ENCODE measurements at places on chromosomes 4 and X.

DNA sequence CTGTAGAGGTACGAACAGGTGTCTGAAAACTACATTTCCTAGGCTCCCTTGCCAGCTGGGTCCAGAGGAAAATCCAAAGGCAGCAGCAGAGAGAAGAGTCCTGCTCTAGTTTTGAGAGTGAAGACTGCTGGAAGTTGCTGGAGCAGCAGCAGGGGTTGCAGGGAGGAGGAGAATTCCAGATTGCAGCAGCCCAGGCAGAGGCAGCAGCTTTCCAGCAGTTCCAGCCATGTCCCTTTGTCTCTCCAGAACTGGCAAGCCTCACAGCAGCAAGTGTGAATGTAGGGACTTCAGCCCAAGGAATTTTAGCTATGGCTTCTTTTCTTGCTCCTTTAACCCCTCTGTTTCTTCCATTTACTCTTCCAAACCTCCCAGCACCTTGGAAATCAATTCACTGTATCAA is 24.1 kb upstream of the STIM2 start:
- no peak for DNase-seq

GRCh38 chr4:102007959-102008425 is 217.5 kb downstream of the BANK1 start:
- DNase-seq: no peak

DNA sequence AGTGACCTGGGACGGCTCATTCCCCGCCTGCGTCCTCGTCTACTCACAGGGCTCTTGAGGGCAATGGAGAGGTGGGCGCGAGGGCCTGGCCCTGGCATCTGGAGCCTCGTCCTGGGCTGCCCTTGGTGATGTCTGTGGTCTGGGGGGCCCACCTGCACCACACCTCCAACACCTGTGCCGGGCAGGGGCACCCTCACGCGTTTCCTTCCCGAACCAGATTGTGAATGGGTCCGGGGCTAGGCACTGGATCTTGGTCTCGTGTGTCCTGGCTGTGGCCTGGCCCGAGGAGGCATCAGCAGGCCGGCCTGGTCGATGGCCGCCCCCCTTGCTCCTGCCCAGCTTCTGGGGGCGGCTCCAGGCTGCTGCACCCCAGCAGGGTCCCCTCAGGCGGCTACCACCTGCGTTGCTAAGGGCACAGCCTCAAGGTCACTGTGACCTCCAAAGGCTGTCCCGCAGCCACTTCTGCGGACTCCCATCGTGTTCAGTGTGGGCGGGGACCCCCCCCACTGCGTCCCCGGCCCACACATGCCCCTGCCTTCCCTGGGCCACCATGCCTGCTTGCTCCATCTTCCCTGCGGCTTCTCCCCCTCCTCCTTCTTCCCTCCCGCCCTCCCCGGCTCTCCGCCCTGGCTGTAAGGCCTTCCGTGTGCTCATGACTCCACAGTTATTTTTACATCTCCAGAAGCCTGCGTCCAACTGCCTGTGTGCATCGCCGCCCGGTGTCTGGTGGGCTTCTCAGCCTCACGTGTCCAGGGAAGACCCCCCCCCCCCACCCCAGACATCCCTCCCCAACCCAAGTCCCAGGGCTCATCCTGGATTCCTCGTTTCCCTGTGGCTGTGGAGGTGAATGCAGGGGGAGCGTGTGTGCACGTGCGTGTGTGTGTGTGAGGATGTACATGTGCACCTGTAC is 3.8 kb downstream of the DOK7 start:
- no peak for DNase-seq

DNA sequence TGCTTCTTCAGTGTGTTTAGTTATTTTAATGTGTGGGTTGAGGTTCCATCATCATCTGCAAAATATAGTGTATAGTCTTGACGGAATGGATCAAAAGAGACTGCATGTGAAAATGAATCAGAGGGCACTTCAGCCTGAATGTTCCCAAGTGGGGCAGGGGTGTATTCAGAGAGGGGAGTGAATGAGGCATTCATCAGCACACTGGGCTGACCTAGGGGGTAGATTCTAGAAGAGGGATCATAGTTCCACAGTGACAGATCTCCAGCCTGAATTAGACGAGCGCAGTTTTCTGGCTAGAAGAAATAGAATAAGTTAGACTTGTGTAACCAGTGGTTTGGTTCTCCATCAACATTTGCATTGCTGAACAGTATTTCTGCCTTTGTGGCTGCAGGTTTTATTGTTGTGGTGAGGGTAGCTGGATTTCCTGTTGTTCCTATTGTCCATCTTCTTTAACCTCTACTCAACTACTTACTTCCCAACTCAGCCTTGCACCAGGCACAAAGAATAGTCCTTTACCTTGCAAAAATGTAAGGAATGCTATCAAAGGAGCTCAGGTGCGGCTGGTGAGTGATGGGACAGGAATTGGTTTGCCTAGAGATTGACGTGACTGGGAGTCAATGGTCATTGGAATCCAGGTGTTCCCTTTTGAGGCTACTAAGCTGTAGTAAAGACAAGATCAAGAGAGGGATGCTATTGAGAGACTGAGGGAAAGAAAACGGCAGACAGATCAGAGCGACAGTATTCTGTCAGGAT is 50.9 kb downstream of the NAP1L5 start:
- no peak for DNase-seq

DNA sequence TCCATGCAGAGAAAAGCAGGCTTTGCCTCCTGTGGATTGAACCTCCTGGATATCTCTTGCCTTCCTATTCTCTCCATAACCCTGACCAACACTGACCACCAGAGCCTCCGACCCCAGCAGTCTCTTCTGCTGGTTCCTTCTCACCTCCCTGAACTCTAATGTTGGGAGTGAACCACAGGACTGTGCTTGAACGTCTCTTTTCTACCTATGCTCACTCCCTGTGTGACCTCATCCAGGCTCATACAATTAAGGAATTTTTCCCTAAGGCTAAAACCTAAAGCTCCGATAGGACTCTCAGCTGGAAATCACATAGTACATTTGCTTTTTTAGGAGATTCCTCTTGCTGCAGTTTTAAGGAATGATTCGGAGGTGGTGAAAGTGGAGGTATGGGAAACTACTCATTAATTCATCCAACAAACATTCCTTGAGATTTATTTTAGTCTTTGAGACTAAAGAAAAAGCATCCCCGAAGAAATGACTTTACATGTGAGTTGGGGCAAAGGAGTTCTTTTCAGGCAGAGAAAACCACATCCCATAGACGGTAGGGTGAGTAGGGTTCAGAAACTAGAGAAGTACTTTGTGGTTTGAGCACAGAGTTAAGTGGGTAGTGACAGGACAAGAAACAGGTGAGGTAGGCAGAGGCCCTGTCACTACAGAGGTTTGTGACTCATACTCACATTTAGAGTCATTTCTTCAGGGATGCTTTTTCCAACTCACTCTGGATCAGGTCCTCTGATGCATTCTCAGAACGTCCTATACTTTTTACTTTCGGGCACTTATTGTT is 30.8 kb downstream of the NDNF start:
- no peak for DNase-seq

- DNase-seq: no peak
Observed at GRCh38 chr4:29372971-29373370, 1347.2 kb upstream of the PCDH7 start.

DNA sequence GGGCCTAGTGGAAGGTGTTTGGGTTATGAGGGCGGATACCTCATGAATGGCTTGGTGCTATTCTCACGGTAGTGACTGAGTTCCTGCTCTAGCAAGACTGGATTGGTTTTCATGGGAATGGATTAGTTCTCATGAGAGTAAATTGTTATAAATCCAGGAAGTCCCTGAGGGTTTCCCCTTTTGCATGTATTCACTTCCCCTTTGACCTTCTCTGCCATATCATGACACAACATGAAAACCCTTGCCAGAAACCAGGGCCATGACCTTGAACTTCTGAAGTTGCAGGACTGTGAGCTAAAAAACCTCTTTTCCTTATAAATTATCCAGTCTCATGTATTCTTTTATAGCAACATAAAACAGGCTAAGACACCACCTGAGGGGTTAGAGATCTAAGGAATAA is 529.7 kb upstream of the RPS6KA3 start:
- no peak for DNase-seq

DNA sequence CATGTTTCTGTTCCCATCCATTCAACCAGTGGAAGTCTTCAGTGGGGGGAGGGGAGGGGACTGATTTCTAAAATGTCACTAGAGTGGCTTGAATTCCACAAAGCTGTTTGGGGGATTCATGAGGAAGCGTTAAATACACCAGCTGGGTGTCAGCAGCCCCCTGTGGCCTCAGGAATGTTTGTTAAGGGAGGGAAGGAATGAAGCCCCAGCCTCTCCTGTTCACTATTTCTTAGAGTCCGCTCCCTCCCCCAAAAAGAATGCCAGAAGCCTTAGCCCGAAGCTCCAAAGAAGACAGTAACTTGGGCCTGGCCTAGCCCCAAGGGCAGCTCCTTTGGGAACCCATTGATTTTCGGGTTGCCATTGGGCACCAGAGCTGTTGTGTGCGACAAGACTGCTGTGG is 3.3 kb downstream of the SHROOM2 start:
- no peak for DNase-seq

- no peak for DNase-seq
Observed at GRCh38 chr4:40292313-40292759, 42.8 kb upstream of the CHRNA9 start.

GRCh38 chrX:20218836-20219505 is 47.7 kb downstream of the RPS6KA3 start:
- no peak for DNase-seq

GRCh38 chr4:137946453-137947174 is 295.5 kb downstream of the SLC7A11 start:
- no peak for DNase-seq

DNA sequence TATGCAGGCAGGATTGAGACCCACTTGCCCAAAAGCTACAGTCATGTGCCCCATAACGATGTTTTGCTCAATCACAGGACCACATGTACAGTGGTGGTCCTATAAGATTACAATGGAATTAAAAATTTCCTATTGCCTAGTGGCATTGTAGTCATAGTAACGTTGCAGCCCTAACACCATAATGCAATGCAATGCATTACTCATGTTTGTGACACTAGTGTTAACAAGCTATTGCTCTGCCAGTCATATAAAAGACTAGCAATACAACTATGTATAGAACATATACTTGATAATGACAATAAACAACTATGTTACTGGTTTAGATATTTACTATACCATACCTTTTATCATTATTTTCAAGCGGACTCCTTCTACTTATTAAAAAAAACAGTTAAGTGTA is 50.6 kb downstream of the VGLL1 start:
- no peak for DNase-seq

DNA sequence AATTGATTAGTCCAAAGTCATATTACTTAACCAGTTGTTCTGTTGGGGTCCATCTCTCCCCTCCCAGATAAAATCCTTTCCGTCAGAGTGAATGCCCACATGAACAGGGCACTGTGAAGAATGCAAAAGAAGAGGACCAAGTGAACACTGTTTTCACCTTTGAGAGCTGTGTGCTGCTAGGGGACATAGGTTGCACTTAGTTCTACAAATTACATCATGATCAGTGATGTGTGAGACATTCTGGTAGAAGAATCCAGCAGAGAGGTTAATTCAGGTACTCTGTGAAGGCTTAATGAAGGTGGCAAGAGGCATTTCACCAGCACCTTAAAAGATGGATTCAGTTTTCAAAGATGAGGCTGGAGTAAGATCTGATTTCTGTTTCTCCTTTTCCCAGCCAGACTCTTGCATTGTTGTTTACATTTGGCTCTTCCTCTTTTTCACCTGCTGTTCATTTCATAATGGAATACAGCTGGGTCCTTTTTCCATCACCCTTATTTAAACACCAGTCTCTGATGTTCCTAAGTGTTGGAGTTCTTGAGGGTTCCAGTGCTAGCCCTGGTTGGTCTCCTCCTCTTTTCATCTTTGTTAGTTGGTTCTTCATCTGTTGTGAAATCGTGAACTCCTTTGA is 10.9 kb downstream of the GAB1 start:
- DNase-seq: no peak

GRCh38 chrX:71867680-71868079 is 43.0 kb upstream of the NHSL2 start:
- DNase-seq: no peak

- no peak for DNase-seq
Observed at GRCh38 chr4:60296386-60296785, 903.7 kb upstream of the ADGRL3 start.

DNA sequence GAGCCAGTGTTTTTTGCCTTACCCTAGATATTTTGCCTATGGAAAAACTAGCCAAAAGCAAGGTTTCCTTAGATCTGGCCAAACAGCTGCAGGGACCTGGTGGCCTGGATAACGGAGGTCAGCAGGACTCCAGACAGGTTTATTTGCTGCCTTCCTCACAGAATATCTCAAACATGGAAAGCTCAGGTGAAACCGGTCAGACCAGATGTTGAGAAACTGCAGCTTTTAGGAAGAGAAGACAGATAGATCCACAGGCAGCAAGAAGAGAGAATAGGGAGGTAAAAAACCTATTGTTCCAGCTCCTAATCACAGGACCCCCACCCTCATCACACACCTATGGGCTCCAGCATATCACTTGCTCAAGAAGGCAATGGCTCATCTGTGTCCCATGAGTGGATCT is 16.2 kb downstream of the SLC16A2 start:
- no peak for DNase-seq

DNA sequence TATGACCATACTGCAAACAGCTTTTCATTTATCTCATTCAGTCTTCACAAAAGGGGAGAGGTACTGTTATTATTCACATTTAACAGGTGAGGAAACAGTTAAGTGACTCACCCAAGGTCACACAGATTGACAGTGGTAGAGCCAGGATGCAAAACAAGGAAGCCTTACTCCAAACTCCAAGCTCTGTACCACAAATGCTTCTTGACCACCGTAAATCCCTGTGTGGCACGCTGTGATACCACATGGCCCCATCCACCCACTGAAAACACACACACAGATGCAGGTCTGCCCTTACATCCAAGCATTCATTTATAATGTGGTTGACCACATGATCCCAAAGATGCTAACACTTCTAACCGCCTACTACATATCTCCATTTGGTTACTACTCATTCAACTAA is 129.5 kb downstream of the TSPAN5 start:
- no peak for DNase-seq

GRCh38 chr4:153764601-153765368 is 5.0 kb upstream of the RNF175 start:
- DNase-seq: no peak

- DNase-seq: no peak
Observed at GRCh38 chrX:72081605-72082320, 50.0 kb downstream of the RTL5 start.

DNA sequence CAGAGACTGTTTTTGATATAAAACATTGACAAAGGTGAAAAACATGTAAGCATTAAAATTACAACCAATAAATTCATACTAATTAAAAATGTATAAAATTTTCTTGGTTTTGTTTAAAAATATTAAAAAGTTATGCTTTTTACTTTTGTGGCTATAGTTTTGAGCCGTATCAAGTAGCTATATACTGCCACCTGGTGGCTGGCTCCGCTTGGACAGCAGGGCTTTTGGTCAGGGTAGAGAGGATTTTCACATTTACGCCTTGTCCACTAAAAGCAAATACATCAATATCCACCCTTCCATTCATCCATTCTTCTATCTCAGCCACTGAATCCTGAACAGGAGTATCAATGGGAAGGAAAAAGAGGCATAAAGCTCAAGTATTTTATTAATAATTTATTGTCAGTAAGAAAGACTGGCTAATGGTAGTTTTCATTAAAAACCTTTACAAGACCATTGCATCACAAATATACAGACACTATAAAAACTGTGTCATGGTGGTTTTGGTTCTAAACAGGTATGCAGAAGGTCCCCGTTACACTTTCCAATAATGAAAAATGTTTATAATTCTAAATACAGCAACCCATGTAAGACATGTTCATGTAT is 32.1 kb upstream of the MTNR1A start:
- DNase-seq: peak; percentile 12

GRCh38 chrX:119887721-119888425 is 7.8 kb upstream of the AKAP14 start:
- DNase-seq: peak; percentile 49

Data from stimulated activated CD4-positive, alpha-beta T cell treated with anti-CD3 and anti-CD28 coated beads, TNF-alpha, amount 100 ng/mL, for 48 hours (primary cell).